ENCODE measurements at places on chromosomes 11 and 22. TPM values are rescaled to one million over a fixed set of nuclear protein-coding genes. Genes with fewer than 3 reads are reported as not detected.

The SDHD gene
- 115 TPM for total RNA-seq

The MS4A14 gene
- 1.3 TPM for total RNA-seq

The ST14 gene
- 0.62 TPM for total RNA-seq

The OR5M11 gene
- not detected for total RNA-seq

The SCARF2 gene
- 22.1 TPM for total RNA-seq

The MTMR2 gene
- 26.0 TPM for total RNA-seq

The PAX6 gene
- 0.08 TPM for total RNA-seq

The TAF6L gene
- 15.7 TPM for total RNA-seq

The CCDC157 gene
- total RNA-seq, result 1.3 TPM

The TCN2 gene
- 32.1 TPM for total RNA-seq

Data from gastroesophageal sphincter (tissue), 4 donors.